Activated CD8-positive, alpha-beta memory T cell treated with anti-CD3 and anti-CD28 coated beads for 4 hours (primary cell): ENCODE measurements at places on chromosomes 1 and 21.

DNA sequence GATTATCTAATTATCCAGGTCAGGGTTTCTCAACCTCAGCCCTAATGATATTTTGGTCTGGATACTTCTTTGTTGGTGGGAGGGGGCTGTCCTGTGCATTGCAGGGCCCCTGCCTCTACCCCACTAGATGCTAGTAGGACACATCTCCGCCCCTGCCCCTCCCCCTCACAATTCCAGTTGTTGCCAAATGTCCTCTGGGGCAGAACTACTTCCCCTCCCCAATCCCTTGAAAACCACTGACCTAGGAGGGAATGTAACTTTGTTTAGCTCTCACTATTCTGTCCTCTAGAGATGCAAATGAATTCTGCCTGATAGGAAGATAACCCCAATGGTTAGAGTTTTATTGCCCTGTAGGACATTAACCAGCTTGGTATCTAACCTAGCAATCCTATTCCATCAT lies 8.1 kb downstream of the CACNA1S start:
- no peak for DNase-seq

DNA sequence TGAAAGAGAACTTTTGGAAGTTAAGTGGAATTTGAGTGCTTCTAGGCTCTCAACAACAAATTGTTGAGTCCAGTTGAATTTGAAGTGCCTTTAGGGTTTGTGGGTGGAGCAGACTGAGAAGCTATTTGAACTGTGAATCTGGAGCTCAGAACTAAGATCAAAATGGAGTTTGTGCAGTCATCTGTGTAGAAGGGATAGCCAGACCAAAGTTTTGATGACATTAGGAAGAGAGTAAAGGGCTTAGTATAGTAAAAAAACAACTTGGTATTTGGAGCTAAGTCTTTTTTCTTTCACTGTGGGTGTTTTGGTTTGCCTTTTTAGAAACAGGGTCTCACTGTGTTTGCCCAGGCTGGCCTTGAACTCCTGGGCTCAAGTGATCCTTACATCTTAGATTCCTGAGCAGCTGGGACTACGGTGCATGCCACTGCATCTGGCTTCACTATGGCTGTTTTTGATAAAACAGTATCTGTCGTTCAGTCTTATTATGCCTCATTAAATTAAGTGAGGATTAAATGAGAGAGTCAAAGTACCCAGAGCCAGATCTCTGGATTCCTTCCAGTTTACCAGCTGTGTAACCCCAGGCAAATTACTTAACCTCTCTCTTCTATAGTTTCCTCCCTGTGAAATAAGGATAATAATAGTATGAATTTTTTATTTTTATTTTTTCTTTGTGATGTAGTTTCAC lies 20.0 kb downstream of the HDAC1 start:
- DNase-seq: no peak

DNA sequence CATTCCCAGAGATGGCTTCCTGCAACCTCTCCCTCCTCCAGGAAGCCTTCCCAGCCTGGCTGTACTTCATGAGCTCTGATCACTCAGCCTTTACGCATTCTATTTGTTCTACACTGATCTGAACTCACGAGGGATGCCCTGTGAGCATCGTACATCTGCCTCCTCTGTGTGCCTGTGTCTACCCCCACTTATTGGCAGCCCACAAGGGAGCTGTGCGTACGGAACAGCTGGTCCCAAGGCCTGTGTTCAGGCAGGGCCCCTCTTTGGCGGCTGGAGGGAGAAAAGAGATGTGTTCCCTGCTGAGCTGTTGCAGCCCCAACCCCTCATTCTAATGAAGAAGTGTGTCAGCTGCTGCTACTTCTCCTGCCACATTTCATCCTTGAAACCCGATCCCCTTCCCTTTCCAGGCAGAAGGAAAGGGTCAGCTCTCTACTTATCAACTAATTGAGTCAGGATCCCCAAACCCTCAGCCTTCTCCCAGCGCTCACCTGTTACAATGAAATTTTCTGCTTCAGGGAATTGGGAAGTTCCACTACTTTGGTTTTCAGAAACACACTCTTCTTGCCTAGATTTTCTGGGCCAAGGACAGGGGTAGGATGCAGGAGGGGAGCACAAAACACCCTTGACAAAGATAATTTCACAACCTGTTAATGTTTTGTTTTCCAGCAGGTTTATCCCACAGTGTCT lies 3.2 kb downstream of the INKA2 start:
- DNase-seq: no peak

GRCh38 chr21:34865400-34866241 lies 183.5 kb downstream of the RUNX1 start:
- no peak for DNase-seq

- peak; percentile 59 for DNase-seq
Measured at GRCh38 chr1:2290595-2291510, 62.7 kb downstream of the SKI start.

- DNase-seq: no peak
Measured at GRCh38 chr1:6410248-6410893, 9.3 kb downstream of the HES2 start.

DNA sequence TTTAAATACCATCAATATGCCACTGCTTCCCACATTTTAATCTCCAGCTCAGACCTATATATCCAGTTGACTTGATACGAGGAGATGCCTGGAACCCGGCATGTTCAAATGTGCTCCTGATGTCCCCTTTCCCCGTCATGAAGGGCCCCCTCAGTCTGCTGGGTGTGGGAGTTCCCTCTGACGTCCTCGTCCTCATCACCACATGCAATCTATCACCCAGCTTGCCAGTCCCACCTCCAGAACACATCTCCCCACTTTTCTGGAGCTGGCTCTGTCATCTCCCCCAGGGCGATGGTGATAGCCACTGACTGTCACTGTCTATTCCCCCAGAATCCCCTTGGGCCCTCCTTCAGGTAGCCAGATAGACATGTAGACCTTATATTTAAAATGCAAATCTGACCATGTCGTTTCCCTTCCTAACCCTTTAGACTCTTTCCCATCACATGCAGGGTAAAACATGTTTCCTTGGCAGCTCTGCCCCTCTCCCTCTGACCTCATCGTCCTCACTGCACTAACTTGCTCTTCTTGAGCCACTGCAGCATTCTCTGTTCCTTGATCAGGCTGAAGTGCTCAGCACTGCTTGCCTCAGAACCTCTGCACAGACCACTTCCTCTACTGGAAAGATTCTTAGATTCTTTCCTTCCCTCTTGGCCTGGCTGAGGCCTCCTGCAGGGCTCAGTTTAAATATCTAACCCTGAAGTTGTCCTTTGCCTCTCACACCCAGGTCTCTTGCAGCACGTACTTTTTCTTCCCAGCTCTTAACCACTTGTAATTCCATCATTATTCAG lies 7.4 kb downstream of the AZIN2 start:
- DNase-seq: no peak

DNA sequence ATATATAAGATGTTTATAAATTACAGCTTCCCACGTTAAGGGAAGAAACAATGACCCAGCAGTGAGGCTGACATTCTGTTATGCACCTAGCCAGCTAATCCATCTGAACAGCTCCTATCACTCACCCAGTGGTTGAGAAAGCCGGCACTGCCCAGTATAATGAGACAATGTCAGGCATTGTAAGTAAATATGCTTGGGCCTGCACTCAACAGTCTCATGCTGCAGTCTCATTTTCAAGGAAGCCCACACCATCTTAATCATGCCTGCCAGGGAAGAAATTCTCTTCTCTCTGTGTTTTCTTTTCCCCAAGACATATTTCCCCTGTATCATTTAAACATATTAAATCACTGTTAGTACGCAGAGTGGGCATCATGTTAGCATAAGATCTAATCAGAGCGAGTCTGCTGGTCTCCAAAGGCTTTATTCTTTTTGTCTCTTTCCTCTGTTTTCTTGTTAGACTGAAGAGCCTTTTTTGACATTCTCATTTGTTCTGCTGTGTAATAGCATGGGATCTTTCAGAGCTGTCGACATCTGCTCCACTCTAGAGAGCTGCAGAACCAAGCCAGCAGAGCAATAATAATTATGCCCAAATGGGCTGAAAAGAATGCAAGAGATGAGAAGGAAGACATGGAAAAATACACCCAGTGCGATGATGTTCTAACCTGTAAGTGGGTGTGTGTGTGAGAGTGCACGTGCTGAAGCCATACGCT lies 67.6 kb upstream of the SLC22A15 start:
- DNase-seq: no peak

DNA sequence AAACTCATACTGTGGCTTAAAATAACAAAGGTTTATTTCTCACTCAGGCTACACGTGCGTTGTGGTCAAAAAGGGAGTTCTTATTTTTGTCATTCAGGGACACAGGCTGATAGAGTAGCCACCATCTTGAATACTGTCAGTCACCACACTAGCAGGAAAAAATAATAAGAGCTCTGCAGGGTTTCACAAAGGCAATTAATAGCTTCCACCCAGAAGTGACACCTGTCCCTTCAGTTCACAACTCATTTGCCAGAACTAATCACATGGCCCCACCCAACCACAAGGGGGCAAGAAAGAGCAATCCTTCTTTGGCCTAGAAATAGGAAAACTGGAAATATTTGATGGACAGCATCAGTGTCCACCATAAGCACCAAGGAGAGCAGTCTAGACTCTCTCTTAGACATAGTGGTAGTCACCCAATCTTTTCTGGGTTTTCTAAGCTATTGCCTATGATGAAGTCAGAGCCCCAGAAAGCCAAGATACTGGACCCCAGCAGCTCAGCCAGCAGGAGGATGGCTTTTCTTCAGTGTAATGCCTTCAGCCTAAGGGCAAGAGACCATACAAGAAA lies 8.2 kb downstream of the HAPLN2 start:
- DNase-seq: no peak

GRCh38 chr1:43479414-43479813 lies 25.7 kb upstream of the HYI start:
- DNase-seq: no peak

GRCh38 chr1:19605967-19606366 lies 38.1 kb upstream of the NBL1 start:
- DNase-seq: no peak

GRCh38 chr1:117022114-117022513 lies 20.6 kb downstream of the CD101 start:
- no peak for DNase-seq

DNA sequence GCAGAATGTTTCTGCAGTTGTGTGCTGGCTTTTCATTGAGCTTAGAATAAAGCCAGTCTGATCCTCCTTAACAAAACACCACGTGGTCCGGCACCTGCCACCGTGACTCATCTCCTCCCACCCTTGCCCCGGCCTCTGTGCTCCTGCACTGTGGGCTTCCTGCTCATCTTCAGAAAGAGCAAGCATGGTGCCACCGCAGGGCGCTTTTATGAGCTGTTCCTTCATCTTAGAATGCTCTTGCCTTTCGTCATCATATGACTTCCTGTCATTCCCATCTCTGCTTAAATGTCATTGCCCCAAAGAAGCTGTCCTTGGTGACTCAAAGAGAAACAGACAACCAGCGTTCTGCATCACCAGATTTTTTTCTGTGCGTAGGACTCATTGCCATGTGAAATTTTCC lies 117.8 kb downstream of the HHAT start:
- DNase-seq: peak; percentile 79

GRCh38 chr1:205595861-205596260 lies 36.0 kb downstream of the ELK4 start:
- no peak for DNase-seq

DNA sequence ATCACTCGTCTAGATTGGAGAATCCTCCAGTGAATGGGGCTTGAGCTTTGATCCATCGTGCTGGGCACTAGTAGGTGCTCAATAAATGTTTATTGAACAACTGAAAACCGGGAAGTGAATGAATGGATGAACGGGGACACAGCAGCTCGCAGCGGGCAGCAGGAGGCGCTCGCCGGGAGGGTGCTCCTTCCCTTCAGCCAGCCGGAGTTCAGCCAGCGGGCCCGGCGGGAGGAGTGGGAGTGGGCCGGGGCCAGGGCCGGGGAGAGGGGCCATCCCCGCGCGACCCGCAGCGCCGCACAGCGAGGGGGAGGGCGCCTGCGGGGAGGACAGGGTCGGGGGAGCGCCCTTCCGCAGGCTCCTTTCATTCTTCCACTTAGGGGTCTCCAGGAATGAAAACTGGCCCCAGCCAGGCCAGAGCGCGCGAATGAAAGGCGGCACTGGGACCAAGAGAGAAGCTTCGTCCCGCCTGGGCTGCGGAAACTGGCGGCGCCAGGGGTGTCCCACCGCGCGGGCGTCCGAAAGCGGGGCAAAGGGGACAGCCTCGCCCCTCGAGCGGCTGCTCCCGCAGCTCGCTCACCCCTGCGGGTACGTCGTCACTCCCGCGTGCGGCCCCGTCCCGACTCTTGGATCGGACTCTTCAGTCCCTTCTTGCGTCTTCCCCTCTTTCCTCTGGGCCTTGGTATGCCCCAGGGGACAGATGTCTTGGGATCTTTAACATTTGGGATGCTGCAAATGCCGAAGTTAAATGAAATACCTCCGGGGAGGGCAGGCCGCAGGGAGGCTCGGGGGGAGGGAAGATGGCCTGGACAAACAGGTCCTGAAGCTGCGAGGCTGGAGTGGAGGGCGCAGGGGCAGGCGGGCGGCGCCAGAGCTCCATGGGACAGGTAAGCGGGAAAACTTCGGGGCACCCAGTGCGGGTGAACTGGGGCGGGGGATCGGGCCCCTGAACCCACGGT lies 3.6 kb upstream of the INAVA start:
- no peak for DNase-seq

- no peak for DNase-seq
Measured at GRCh38 chr1:205541161-205541886, 36.9 kb downstream of the CDK18 start.

- DNase-seq: no peak
Measured at GRCh38 chr1:2132222-2133038, 62.1 kb downstream of the FAAP20 start.

- no peak for DNase-seq
Measured at GRCh38 chr1:113669988-113670387, 89.3 kb downstream of the PHTF1 start.

DNA sequence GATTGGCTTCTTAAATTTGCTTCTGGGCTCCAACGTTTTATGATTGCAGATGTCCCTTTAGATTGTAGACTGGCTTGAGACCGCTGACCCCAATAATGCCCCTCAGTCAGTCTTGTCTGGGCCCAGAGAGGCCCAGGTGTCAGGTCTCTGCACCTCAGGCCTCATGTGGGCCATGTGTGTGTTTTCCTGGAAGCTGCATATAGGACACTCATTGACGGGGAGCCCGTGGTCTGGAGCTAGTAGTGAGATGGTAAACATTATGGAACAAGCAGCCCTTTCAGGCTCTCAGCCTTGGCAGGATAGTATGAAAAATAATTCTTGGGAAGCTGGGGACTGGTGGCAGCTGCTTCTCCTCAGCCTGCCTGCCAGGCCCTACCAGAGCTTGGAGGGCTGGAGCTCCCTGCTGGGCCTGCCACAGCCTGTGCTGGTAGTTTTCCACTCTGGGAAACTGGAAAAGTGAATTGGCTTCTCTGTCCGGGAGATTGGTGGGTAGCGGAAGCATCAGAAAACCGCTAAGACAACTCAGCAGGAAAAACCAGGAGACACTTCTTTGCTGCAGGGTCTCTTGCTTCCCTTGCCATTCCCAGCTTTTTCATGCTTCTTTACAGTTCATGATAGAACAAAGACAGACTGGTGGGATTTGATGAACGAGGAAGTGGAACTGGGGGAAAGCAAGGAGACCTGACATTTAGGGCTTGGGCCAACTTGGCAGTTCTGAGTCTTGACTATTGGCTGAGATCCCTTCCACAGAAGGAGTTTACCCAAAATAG lies 57.8 kb upstream of the HSD17B7 start:
- DNase-seq: no peak
